ENCODE measurements at places on chromosomes 1 and 21. TPM values are rescaled to one million over a fixed set of nuclear protein-coding genes. Genes with fewer than 3 reads are reported as not detected.

POTED gene
- not detected for total RNA-seq

GRCh38 chr21:31299291-31300147 is 44.5 kb downstream of the TIAM1 start:
- DNase-seq = no peak

PLEKHO1 gene
- 21.2 TPM for total RNA-seq

GRCh38 chr1:204495777-204496176 is 1.2 kb upstream of the PIK3C2B start:
- no peak for DNase-seq

TNFRSF18 gene
- total RNA-seq = not detected

OR2M3 gene
- not detected for total RNA-seq

GRCh38 chr1:13760340-13760739 is 60.4 kb downstream of the PRDM2 start:
- DNase-seq = no peak

- no peak for DNase-seq
Observed at GRCh38 chr21:16504766-16505165, 775.0 kb downstream of the USP25 start.

DNA sequence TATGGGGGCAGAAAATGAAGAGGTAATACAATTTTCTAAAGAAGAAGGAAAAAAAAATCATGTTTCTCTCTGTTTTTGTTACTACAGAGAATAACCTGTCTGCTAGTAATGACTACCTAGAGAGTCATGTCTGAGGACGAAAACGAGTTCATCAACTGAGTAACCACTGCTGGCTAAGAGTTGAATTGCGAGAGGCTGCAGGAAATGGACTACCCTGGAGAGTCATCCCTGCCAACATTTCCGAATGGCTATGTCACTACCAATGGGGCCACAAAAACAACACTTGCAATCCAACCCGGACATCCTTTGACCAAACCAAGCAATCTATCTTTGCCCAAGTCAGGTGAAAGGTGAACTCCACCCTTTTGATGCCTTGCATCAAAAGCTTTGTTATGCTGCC is 120.6 kb downstream of the FCRL5 start:
- DNase-seq = no peak

GRCh38 chr1:11352058-11352715 is 79.2 kb downstream of the UBIAD1 start:
- DNase-seq = no peak

DNA sequence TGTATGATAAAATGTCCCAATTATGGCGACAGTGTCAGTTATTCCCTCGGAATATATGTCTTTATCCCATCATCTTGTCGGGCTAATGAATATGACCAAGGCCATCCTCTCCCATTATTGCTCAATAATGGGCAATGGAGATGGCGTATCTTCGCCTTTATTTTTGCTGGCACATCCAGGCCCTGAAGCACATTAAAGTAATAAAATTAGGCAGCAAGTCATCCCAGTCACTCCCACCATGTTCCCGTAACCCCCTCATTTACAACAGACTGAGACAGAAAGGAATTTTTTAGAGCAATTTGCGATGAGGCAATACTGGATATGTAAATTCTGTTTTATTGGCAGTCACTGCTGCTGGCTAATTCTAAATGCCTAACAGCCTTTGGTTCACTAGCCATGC is 35.3 kb downstream of the CLIC6 start:
- no peak for DNase-seq

GRCh38 chr1:110196917-110197765 is 13.0 kb upstream of the KCNC4 start:
- no peak for DNase-seq

GRCh38 chr1:230681599-230681998 is 32.3 kb downstream of the AGT start:
- DNase-seq = no peak

GRCh38 chr1:209569455-209570207 is 13.9 kb upstream of the CAMK1G start:
- peak; percentile 83 for DNase-seq

GRCh38 chr1:31624309-31624708 is 6.8 kb downstream of the HCRTR1 start:
- no peak for DNase-seq

GRCh38 chr21:19712441-19712840 is 1285.8 kb upstream of the NCAM2 start:
- no peak for DNase-seq

DNA sequence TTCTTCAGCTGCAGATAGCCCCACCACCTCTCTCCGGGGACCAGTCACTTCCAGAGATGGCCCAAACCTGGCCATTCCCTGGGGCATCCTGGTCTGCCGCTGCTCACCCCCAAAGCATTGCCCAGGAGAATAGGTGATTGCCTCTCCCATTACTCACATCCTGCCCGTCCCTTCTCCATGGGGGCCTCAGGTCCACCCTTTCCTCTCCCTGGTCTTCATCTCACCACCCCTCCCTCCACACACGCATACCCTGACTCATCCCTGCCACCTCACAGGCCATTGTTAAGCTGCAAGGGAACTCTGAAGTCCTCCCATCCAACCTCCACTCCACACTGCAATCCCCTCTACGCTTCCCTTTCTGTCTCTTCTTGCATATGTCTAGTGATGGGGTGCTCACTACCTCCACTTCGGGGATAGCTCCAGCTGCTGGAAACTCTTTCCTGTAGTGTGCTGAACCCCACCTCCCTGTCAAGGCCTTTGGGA is at the start of gene PLEKHG5:
TSS of gene PLEKHG5 (minus strand) at position 188 of the 483 bp plus-strand sequence. CDS start 14,096 bp downstream, outside the sequence.
- no peak for DNase-seq

C1QB gene
- total RNA-seq = 262 TPM

FALEC gene
- not detected for total RNA-seq

CPLANE2 gene
- 5.0 TPM for total RNA-seq

MRPS15 gene
- 81.4 TPM for total RNA-seq

GRCh38 chr1:231763456-231763855 is 136.9 kb downstream of the DISC1 start:
- no peak for DNase-seq

GRCh38 chr1:198102454-198102827 is 54.4 kb upstream of the NEK7 start:
- DNase-seq = no peak

DNA sequence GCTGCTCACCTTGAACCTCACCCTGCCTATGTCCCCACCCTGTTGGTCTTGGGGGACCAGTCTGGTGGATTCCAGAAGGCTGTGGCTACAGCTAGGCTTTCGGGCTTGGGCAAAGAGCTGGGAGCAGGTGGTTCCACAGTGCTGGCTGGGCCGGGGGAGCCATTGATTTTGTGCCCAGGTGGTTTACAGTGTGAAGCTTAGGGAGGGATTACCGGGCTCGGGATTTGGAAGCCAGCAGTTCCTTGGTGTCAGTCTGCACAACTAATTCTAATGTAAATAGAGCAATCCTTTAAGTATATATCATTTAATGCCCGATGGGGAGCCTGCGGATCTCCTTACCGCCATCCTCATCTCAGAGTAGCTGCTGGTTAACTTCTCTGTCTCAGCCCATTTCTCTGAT is 38.2 kb downstream of the PRDM16 start:
- no peak for DNase-seq

- no peak for DNase-seq
Observed at GRCh38 chr1:53899206-53899628, 5.2 kb downstream of the DIO1 start.

DNA sequence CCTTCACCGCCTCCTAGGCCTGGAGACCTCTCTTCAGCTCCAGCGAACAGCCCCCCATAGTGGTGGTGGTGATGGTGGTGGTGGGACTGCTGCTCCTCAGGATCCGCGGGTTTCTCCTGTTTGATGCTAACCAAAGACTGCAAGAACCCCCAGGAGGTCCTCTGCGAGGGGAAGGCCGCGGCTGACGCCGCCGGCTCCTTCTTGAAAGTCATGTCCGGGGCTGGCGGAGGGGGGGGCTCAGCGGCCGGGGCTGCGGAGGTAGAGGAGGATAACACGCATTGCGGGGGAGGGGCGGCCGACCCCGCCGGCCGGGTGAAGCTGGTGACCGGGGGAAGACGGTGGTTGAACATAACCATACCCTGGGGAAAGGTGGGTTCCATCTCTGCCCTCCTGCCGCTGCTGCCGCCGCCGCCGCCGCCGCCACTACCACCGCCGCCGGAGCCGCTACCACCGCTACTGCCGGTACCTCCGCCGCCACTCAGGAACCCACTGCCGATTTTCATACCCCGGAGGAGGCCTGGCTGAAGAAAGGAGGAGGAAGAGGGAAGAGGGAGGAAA is 554 bp downstream of the ZNF281 start:
- no peak for DNase-seq

DNA sequence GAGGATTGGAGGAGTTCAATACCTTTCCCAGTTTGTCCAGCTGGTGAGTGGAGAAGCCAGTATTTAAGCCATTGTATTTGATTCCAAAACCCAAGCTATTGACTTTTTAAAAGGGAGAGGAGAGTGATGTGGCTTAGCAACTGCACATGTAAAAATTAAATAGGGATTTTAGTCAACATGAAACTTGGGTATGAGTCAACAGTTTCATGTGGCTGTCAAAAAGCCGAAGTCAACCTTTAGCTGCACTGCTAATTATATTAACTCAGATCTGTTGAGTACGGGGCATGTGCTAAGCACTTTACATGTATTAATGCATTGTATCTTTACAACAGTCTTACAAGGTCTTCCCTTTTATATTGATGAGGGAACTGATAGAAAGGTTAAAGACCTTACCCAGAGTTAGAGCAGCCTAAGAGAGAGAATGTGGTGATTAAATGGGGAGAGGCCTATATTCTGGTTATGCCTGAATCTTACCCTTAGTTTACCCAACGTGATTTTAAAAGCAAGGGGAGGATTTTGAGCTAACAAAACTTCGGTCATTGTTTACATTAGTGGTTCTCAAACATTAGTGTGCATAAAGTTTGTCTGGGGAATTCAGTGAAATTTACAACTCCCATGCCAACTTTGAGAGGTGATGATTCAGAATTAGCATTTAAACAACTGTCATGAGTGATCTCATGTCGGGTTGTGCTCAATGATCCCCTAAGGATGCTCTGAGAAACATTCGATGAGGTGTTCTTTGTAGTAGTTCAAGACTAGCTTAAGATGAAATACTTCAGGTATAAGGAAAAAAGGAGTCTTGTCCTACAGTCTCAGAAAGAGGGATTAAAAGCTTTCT is 6.9 kb upstream of the SLC35F3 start:
- DNase-seq = no peak

DNA sequence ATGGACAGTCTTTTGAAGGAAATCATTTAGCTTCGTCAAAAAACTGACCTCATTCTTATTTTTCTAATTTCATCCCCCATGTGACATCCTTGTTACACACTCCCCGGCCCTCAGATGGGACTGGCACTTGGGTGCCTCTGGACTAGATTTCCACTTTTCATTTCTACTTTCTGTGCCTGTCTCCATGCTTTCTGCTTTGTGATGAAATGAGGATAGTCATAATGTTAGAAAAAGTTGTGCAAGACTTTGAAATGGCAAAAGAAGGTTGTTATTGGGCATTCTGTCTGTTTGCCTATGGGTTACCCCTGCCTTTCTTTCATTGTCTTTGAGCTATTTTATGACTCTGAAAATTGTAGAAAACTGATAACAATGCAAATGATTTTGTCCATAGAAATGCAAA is 54.9 kb downstream of the MDM4 start:
- no peak for DNase-seq

FNDC5 gene
- total RNA-seq = 112 TPM

- DNase-seq = no peak
Observed at GRCh38 chr1:151356696-151357095, 9.6 kb upstream of the RFX5 start.

GRCh38 chr1:9676815-9677393 is 25.4 kb downstream of the PIK3CD start:
- DNase-seq = no peak

- peak; percentile 76 for DNase-seq
Observed at GRCh38 chr1:8314346-8315280, 3.3 kb upstream of the SLC45A1 start.
